Epithelial cell of esophagus (primary cell): ENCODE measurements at places on chromosomes 3 and 15.

DNA sequence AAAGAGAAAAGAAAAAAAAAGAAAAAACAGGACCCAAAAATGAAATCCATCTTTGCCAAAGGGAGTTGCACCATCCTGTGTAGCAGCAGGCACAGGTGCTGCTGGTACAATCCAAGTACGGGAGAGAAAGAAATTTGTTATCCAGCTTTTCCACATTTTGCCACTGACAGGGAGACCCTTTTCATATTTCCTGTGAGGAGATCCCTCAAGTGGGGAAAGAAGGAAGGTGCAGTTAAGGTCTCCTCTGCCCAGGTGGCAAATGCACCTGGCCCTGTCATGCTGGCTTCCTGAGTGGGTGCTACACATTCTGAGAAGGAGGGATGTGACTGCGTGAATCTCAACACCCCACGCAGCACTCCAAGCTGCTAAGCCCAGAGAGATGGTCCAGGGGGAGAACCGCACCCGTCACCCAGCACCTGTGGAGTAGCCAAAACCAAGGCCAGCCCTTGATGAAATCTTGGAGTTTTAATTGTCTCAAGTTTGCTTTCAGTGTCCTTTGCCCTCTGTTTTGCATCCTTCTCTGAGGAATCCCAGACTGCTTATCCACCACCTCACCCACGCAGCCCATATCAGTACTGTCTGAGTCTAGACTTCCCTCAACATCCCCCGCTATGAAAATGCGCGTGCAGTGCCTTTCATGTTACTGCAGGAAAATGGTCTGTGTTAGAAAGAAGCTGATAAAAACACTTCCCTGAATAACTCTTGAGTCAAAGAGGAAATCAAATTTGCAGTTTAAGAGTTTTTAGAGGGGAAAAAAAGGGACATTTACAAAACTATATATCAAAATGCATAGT lies 141.9 kb upstream of the THBS1 start:
- no peak for DNase-seq

DNA sequence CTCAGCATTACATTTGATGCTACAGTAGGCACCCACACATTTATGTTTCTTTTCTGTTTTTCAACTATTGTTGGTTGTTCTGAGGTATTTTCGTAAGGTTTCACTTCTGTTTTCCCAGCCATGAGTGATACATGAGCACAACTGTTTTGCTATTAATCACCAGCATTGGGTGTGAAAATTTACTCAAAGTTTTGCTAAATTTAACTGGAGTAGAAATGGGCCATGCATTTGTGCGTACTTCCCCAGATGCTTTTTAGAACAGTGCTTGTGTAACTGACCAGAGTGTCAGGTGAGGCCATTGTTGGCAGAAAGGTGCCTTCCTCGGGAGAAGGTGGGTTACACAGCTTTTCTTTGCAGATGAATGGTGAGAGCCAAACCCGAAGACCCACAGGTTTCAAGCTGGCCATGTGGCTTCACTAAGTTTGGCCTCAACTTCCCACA lies 70.4 kb downstream of the ST6GAL1 start:
- no peak for DNase-seq

GRCh38 chr3:100150473-100150872 lies 36.2 kb upstream of the FILIP1L start:
- DNase-seq, result no peak

- DNase-seq, result no peak
Observed at GRCh38 chr3:120487191-120487650, 36.4 kb upstream of the FSTL1 start.

- DNase-seq, result no peak
Observed at GRCh38 chr15:83476708-83477107, 29.6 kb downstream of the SH3GL3 start.

DNA sequence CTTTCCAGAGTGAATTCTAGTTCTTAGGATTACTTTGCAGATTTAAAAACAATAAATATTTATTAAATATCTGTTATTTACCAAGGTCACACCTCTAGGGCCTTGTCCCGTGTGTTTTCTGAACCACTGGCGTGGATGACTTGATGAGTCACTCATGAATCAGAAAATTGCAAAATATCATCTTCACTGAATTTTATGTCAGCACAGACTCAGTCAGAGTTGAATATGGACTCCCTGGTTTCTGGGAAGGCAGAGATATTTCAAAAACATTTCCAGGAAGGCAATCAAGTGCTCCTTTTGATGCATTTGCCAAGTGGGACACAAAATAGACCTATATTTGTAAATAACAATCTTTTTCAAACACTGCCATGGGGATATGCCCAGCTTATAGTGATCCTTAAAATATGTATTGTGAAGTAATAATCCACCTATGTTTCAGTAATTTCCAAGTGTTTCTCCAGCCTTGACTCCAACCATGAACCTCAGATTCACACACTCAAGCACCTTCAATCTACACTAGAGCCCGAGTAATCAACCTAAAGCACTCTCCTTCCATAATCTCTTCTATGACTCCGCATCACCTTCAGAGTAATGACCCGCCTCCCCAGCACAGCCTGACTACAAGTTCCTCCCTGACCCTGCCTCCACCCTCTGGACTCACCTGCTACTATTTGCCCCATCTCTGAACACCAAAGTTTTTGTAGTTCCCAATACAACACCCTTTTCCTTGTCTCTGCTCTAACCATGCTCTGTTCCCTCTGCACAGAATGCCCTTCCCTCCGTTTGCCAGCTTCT lies 24.3 kb downstream of the DPH3 start:
- DNase-seq, result peak; percentile 84

DNA sequence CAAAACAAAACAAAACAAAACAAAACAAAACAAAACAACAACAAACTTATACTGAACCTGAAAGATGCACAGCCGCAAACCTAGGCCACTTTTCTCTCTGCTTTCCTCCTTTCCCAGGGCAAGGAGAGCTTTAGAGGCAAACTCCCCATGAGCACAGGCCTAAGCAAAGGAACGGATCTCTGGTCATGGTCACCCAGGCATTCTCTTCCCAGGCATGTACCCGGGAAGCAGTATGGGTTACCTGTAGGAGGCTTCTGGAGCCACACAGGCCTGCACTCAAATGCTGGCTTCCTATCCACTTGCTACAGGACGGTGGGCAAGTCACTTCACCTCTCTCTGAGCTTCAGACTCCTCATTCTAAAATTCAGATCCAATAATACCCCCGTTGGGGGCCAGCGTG lies 171.8 kb downstream of the SMAD6 start:
- DNase-seq, result no peak

GRCh38 chr3:44289882-44290462 lies 48.3 kb downstream of the TOPAZ1 start:
- peak; percentile 4 for DNase-seq

DNA sequence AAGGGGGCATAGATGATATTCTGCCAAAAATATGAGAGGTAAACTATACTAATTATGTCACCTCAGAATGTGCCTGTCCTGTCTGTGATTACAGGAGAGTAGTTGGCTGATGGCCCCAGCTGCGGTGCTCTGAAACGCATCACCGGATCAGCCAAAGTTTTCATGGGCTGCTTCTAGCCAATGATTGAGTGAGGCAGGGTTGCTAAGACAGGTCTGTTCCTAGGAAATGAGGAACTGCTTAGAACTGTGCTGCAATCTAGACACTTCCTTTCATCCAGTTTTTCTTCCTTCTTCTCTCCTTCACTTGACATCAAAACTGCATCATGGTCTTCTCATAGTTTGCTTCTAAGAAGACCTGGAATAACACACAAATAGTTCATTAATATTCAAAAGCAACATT lies 124.0 kb downstream of the KCNH8 start:
- DNase-seq, result no peak

DNA sequence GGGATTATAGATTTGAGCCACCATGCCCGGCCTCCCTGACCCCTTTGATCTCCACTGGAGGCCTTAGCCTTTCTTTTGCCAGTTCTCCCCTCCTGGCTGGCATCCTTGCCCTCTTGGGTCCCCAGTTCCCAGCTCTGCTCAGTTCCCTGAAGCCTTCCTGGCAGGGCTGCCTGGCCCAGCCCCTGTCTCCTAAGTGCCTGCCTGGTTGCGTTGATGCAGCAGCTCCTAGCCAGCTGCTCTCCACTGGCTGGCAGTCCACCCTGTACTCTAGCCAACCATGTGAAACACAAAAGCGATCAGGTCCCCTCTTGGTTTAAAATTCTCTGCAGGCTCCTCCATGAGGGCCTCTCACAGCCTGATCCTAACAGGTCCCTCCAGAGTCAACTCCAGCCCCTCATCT lies 184.7 kb downstream of the RAB11A start:
- no peak for DNase-seq

DNA sequence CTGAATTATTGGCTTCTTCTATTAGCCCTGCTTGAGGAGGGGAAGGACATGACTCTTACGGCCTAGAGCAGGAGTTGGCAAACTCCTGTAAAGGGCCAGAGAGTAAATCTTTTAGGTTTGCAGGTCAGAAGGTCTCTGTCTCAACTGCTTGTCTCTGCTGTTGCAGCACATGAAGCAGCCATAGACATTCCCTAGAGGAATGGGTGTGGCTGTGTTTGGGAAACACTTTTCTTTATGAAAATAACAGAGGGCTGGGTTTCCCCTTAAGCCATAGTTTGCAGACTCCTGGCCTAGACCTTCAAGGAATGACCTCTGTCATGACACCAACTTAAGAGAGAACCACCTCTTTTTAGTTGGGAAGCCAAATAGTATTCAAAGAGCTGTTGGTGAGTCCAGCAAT lies 10.3 kb downstream of the TRAK1 start:
- DNase-seq, result no peak

GRCh38 chr3:70315021-70315420 lies 2.6 kb upstream of the MDFIC2 start:
- no peak for DNase-seq

GRCh38 chr3:170852324-170852723 lies 17.7 kb downstream of the RPL22L1 start:
- DNase-seq, result no peak

- no peak for DNase-seq
Observed at GRCh38 chr3:129558772-129559564, 16.0 kb downstream of the H1-8 start.

GRCh38 chr3:161423911-161424522 lies 52.7 kb upstream of the SPTSSB start:
- peak; percentile 53 for DNase-seq

- DNase-seq, result no peak
Observed at GRCh38 chr15:60731583-60732130, 252.7 kb upstream of the ICE2 start.

GRCh38 chr3:7447197-7447769 lies 586.4 kb downstream of the GRM7 start:
- DNase-seq, result no peak

DNA sequence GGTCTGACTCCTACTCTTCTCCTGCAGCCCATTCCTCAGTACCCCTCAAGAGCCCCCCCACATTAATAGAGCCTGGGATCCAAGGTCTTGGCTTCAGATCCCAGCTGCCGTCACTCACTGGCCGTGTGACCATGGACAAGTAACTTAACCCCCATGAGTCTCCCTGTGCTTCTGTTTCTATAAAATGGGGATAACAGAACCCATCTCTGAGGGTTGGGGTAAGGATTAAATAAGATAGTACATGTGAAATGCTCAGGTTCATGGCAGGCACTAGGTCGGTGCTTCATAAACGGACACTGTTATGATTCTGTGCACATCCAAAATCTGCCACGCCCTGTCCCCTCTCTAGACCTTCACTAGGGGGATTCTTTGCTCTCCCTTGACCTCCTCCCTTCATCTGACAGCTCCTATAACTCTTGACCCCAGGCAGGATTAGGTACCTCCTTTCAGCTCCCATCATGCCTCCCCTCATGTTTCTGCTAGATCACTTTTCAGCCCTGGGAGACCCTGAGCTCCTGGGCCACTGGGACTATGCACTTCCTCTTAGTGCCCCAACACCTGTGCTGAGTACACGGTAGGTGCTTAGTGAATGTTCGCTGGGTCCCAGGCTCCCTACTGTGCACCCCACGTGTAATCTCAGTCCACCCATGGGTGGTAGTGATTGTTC lies 1.5 kb downstream of the CAND2 start:
- DNase-seq, result no peak

GRCh38 chr3:8893001-8893400 lies 70.3 kb downstream of the RAD18 start:
- DNase-seq, result no peak

DNA sequence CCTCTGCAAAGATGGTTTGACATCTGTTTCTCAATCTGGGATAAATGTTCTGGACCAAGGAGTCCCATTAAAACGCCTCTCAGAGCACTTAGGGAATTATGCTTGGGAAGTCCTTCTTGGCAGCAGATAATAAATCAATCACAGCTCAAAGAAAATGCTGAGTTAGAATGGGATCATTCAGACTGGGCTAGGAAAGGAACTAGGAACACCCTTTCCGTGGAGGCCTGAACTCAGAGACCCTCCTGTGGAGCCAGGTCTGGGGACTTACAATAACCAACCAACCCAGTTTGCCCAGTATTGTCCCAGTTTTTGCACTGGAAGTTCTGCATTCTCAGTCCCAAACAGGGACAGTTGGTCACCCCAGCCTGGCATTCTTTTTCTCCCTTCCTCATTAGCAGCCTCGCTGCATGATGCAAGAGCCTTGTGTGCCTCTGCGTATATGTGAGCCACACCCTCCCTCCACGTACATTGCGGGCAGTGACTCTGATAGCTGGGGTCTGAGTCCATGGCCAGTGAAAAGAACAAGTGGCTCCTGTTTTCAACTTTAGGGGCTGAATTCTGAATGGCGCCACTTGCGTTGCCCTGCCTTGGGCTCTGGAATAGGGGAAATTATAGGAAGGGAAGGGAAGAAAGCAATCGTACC lies 88.7 kb downstream of the SEMA5B start:
- no peak for DNase-seq

DNA sequence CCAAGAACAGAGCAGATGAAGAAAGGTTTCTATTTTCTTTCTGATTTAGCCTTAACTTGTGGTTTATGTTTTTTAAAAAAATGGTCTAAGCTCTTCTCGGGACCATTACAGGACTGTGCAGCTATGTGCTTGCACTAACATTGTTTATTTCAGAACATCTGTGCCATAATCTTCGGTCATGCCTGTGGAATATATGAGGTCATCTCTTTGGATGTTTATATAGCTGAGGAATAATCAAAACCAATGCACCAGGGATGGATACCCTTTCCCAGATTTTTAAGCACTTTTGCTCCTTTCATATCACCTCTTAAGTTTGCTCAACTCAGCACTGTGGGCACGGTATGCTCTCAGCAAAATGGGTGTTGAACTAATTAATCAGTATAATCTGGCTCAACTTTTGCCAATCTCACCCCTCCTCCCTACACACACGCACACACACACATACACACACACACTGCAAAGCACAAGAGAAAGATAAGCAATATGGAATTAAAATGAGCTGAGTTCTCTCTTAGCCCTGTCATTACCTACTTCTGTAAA lies 268.5 kb upstream of the TMC3 start:
- no peak for DNase-seq

GRCh38 chr3:126378341-126378751 lies 16.4 kb upstream of the CFAP100 start:
- no peak for DNase-seq

DNA sequence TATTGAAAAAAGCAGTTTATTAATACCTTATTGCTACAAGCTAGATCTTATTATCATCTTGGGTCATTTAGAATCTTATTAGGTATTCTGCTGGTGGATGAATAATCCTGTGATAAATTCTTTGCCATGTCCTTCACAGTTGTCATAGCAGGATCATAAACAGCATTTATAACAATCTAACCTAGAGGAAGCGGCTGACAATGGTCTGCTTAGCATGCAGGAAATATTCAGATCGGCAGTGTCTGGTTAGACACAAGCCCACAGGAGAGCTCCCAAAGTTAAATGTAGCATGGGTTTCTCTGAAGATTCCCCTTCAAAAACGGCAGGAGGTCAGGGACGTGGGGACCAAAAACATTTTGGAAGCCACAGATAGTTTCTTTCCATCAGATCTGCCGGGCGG lies 179.3 kb downstream of the FOXB1 start:
- DNase-seq, result no peak

GRCh38 chr3:69930564-69930963 lies 69.0 kb upstream of the SAMMSON start:
- DNase-seq, result no peak

GRCh38 chr3:46926447-46926846 lies 48.9 kb downstream of the PTH1R start:
- DNase-seq, result no peak
